ENCODE measurements at places on chromosomes 12 and 14. TPM values are rescaled to one million over a fixed set of nuclear protein-coding genes. Genes with fewer than 3 reads are reported as not detected.

Gene OVCH1
- 0.44 TPM for polyA plus RNA-seq

Gene SERPINA12
- not detected for polyA plus RNA-seq

Gene DCP1B
- 1.4 TPM for polyA plus RNA-seq

Gene NCKAP5L
- polyA plus RNA-seq, result 11.6 TPM

Gene TAS2R8
- not detected for polyA plus RNA-seq

Gene SLC7A7
- polyA plus RNA-seq, result 2.3 TPM

Gene DHRS2
- 0.07 TPM for polyA plus RNA-seq

DNA sequence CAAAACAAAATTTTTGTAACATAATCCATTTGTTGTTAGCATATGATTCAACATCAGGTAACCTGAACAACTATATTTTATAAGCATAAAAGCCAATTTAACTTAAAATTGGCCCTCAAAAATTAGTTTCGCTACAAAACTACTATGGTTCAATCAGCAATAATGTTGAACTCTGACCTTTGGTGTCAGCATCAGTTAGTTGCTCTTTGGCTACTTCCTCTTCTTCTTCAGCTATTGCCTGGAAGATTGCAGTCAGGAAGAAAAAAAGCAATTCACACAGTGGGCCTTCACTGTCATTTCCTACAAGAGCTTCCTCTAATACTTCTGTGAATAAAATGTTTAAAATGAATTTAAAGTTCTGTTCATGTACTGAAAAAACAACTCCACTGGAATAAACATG lies 78.2 kb upstream of the CFL2 start:
- no peak for DNase-seq

GRCh38 chr12:77124767-77125166 lies 59.4 kb upstream of the E2F7 start:
- no peak for DNase-seq

DNA sequence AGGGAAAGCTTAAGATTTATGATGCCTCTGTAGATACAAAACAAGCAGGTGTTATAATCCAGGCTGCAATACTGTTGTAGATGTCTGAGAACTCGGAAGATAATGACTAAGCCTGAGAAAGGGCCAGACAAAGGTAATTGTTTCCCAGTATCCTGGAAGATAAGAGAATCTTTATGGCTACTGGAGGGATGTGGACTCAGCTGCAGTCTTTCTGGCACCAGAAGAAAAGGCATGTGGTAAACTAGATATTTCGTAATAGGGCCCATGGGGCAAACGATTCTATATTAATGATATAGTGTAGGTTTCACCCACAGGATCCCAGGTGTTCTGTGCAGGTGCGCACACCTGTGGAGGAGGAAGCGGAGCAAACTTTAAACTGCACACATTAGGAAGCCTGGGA lies 9.2 kb upstream of the APOLD1 start:
- DNase-seq, result no peak

DNA sequence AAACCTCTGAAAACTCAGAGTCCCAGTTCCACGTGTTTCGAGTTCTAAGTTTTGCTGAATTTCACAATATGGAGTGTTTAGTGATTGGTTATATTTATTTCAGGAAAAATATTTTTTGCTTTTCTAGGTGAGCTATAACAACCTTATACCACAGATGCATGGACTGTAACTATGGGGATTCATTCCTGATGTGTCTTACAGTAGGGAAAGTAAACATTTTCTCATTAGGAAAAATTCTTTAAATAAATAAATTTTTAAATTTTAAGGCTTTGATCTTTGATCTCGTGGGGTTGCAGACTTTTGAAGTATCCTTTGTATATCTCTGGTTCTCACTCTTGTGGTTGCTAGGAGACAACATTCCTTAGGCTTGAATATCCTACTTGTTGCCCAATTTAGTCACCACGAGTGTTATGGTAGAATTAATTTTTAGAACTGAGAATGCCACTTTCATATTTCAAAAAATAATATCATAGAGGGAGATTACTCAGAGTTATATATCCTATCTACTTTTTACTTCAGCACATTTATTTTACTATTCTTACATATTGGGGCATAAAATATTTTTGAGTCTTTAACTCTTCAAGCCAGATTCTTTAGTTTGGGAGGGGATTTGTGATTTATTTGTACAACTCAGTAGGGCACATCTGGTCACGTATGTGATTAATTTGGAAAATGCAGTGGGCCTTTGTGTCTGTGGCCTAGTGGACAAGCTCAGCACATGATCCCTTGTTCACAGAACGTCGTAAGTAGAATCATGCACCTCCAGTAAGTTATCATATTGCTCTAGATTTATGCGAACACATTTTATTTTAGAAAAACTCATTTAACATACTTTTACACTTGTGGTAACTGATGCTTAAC lies 224.0 kb downstream of the TTC6 start:
- DNase-seq, result no peak

DNA sequence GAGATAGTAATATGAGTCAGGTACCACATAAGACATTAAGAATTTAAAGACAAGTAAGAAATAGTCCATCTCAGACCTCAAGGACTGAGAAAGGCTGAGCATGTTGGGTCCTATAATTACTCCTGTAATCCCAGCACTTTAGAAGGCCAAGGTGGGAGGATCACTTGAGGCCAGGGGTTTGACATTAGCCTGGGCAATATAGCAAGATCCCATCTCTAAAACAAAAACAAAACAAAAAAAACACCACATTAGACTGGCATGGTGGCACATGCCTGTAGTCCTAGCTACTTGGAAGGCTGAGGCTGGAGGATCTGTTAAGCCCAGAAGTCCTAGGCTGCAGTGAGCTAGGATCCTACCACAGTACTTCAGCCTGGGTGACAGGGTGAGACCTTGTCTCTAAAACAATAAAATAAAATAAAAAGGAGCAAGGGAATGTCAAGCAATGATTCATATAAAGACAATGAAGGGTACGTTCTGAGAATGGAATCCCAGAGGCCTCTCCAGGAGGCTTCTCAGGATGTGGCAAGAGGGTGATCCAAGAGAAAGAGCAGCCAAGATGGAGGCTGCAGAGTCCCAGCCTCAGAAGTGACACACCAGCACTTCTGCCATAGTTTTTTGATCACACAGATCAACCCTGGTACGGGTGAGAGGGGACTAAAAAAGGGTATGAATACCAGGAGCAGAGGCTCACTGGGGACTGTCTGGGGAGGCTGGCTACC lies 206.4 kb downstream of the CRADD start:
- DNase-seq, result no peak

DNA sequence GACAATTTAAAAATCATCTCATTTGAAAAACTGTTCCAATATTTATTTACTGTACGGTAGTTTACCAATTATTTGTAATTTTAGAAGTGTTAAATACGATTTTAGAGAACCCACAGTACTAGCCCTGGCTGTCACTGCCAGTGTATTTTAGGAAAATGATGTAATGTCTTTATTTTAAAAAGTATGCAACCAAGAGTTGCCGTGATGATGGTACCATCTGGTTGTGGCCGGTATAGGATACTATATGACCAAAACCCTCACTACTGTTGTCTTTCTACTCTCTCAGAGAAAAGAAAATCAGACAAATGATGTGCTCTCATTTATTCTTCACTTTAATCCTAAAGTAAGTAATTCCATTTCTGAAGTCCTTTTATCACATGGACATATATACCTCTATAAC lies 395.0 kb downstream of the FOXG1 start:
- DNase-seq, result no peak

- no peak for DNase-seq
These were observed 466.0 kb downstream of the RAD51B start for GRCh38 chr14:68285421-68286179.

DNA sequence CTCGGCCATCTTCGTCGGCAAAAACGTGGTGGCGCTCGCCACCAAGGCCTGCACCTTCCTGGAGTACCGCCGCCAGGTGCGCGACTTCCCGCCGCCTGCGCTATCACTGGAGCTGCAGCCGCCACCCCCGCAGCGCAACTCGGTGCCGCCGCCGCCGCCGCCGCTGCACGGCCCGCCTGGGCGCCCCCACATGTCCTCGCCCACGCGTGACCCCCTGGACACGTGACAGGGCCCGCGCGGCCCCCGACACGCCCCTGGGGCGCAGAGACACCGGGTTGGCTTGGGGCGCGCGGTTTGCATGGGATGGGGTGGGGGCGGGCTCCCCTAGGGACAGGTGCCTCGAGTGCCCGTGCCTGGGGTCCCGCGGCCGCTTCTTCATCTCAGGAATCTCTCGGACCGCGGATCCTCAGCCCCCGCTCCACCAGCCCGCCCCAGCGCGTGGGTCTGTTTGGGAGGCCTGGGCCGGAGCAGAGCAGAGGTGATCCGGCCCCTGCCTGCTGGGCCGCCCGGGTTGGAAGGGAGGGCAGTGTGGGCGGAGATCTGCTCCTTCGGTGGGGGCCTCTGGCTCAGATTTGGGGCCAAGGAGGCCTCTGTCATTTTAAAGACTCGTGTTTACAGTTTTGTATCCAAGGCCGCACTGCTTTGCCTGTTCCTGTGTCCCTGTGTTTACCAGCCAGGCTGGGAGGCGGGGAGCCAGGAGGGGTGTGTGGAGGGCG lies 3.3 kb downstream of the TMEM121 start:
- no peak for DNase-seq

GRCh38 chr14:96727491-96727890 lies 69.7 kb upstream of the VRK1 start:
- no peak for DNase-seq

GRCh38 chr14:104141621-104142091 lies 3.3 kb downstream of the KIF26A start:
- no peak for DNase-seq

DNA sequence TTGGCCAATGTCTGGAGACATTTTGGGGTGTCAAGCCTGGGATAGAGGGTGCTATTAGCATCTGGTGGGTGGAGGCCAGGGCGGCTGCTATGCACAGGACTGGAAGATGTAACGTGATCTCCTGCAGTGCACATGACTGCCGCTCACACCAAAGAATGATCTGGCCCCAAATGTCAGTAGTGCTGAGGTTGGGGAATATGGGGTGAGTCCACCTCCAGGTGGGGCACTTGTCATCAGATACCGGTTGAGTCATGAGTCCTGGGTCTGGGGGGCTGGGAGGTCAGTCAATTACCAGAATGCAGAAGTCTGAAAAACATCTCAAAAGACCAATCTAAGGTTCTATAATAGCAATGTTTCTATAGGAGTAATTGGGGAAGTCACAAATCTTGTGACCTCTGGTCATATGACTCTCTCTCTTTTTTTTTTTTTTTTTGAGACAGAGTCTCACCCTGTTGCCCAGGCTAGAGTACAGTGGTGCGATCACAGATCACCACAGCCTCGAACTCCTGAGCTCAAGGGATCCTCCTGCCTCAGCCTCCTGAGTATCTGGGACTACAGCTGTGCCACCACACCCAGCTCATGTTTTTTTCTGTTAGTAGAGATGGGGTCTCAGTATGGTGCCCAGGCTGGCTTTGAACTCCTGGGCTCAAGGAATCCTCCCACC lies 6.0 kb upstream of the SDSL start:
- DNase-seq, result no peak

DNA sequence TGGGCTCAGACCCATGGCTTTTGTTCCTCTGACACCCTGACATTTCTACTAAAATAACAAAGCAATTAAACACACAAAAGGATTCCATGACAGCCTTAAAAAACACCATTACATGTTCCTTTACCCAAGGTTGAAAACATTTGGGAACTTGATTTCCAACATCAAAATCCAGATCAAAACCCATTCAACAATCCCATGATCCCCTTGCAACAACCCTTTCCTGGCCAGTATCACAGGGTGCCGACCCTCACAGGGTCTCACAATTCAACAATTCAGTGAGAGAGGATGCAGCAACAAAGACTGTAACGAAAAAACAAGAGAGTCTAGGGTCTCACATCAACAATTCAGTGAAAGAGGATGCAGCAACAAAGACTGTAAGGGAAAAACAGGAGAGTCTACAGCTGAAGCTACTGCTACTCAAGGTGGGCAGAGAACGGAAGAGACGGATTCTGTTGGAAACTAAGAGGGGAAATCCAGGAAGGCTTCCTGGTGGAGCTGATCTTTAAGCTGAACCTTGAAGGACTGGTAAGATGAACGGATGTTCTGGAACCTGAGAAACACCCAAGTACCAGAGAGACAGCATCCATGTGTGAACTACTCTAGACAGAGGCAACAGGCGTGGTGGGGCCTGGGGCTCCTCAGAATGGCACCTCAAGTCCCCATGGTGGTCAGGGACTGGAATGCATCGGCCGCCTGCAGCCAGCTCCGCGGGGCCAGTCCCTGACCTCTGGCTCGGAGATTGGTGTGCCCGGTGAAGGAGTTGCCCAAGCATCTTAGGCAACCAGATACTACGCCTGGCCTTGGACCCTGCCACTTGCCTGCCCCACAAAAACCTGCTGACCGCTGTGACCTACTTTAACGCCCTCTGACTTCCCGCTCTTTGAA lies 22.7 kb upstream of the ZFP36L1 start:
- DNase-seq, result no peak

DNA sequence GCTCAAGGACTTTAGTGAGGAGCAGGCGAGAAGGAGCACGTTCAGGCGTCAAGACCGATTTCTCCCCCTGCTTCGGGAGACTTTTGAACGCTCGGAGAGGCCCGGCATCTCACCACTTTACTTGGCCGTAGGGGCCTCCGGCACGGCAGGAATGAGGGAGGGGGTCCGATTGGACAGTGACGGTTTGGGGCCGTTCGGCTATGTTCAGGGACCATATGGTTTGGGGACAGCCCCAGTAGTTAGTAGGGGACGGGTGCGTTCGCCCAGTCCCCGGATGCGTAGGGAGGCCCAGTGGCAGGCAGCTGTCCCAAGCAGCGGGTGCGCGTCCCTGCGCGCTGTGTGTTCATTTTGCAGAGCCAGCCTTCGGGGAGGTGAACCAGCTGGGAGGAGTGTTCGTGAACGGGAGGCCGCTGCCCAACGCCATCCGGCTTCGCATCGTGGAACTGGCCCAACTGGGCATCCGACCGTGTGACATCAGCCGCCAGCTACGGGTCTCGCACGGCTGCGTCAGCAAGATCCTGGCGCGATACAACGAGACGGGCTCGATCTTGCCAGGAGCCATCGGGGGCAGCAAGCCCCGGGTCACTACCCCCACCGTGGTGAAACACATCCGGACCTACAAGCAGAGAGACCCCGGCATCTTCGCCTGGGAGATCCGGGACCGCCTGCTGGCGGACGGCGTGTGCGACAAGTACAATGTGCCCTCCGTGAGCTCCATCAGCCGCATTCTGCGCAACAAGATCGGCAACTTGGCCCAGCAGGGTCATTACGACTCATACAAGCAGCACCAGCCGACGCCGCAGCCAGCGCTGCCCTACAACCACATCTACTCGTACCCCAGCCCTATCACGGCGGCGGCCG lies 1.1 kb downstream of the PAX9 start:
- no peak for DNase-seq

- no peak for DNase-seq
These were observed 20.9 kb downstream of the DUSP16 start for GRCh38 chr12:12541782-12542181.

DNA sequence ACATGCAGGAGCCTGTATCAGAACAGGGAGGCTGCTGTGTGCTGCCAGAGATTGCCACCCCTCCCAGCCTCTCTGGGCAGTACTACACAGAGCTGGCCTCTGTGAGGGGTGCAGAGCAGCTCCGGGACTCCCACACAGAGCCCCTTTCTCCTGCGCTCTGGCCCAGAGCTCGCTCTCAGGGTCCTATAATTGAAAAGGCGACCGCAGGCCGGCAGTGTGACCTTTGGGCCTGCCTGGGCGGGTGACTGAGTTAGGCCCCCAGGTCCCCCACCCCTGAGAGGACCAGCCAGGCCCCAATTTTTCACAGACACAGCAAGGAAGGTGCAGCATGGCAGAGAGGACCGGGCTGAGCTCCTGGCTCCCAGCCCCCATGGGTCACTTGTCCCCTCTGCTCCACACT lies 136.4 kb downstream of the ZFP36L1 start:
- no peak for DNase-seq

GRCh38 chr14:33938131-33938949 lies 12.5 kb downstream of the EGLN3 start:
- DNase-seq, result peak; percentile 86

- no peak for DNase-seq
These were observed 16.4 kb downstream of the ZNF410 start for GRCh38 chr14:73903028-73903427.

GRCh38 chr12:87140262-87140661 lies 884.1 kb upstream of the MGAT4C start:
- DNase-seq, result no peak

All from heart right ventricle (tissue), 16 donors.